Renal pelvis (tissue), 12 donors: ENCODE measurements at places on chromosomes 2 and 18. TPM values are rescaled to one million over a fixed set of nuclear protein-coding genes. Genes with fewer than 3 reads are reported as not detected.

The ZNF521 gene
- 41.0 TPM for polyA plus RNA-seq

The CRACDL gene
- 3.0 TPM for polyA plus RNA-seq

GRCh38 chr2:142881619-142882018 lies 4.2 kb downstream of the KYNU start:
- no peak for DNase-seq

DNA sequence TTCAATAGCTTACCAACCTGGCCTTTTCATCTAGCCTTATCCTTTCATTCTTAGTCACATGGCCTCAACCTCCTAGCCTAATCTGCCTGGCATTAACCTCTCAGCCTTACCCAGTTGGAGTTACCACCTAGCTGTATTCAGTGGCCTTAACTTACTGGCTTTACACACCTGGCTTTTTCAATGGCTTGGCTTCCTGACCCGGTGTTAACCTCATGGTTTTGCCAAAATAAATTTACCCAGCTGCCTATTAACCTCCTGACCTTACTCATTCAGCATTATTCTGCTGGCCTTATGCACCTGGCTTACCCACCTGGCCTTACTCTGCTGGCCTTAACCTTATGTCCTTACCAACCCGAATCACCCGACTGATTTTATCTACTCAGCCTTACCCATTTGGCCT lies 135.5 kb upstream of the ZSWIM2 start:
- DNase-seq = no peak

- DNase-seq = no peak
Measured at GRCh38 chr18:35158728-35159450, 81.9 kb upstream of the ZNF397 start.

DNA sequence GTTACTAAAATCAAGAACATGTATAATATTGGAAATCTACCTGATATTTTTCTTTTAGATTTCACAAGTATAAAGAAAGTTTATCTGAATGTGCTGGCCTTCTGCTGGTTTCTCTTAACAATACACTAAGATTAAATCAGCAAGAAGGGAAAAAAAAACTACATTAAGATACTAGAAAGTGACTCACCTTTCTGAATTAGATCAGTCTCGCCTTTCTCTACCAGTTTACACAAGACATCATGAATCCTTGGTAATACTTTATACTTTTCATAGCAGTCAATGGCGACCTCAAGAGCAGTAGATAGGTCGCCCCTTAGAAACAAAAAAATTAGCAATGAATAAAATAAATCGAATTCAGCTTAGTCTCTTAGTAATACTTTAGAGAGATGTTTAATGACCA lies 61.2 kb downstream of the LRPPRC start:
- DNase-seq = no peak
